ENCODE measurements at places on chromosomes 4 and X.

DNA sequence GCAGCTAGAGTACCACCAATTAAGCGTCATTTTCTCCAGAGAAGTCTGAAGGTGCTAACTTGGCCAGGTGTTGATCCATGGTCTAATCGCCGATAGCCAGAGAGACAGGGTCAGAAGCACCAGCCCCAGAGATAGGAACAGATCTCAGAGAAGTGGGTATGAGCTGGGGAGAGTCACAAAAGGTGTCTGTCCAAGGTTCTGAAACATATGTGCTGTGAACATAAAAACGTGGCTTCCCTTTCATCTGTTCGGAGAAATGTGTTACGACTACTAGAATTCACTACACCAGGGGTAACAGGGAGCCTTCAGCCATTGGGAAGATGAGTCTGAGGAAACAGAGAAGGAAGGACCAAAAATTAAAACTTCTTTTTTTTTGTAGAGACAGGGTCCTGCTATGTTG lies 91.3 kb downstream of the FBXL5 start:
- no peak for DNase-seq

DNA sequence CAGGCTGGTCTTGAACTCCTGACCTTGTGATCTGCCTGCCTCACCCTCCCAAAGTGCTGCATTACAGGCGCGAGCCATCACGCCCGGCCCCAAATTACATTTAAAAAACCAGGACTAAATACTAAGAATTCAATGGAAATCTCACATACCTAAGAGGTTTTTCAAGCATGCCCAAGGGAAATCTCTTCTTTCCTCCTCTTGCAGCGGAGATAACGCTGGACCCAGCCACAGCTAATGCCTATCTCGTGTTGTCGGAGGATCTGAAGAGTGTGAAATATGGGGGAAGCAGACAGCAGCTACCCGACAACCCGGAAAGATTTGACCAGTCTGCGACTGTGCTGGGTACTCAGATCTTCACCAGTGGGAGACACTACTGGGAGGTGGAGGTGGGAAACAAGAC lies 7.4 kb downstream of the TRIML1 start:
- no peak for DNase-seq

DNA sequence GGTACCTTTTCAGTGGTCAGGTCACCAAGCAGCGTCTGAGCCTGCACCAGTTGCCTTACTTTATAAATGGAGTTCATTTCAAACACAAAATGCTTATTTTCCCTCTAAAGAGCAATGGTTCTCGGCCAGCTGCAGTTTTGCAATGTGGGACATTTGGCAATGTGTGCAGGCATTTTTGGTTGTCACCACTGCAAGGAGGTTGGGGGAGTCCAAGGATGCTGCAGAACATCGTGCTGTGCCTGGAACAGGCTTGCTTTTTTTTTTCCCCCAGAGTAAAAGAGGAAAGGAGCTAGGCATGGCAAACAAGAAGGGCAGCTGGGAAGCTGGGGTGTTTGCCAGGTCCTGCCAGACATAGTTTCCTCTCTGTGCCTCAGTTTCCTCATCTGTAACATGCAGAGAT lies 115.6 kb downstream of the GPR143 start:
- no peak for DNase-seq

DNA sequence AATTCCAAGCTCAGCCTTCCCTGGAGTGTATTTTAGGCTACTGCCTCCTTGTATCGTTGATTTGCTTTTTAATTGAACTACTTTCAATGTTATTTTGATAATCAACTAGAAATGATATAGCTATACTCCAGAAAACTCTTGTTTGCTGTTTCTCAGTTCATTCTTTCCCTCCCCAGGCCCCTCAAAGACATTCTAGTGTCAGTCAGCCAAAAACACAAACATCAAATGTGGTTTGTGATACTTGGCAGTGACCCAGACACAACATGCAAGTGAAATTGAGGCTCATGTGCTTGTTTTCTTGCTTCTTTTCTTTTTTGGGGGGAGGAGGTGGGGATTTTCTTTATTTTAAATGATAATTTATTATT lies 7.6 kb downstream of the FAT4 start:
- DNase-seq: no peak

DNA sequence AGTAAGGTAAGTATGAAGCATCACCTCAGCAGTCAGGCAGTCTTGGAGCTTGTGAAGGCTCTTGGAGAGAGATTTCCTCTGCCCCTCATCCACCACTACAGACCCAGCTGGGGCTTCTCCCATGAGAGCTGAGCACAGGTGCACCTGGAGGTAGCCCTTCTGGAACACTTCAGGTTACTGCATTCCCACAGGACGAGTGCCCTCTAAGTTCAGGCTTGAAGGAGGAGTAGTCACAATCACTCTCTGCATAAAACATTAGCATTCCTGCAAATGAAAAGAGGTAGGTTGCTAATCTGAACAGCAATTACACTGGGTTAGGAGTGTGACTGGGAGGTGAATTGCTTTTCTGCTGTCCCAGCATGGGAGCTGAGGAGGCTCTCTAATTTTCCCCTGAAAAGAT lies 308.8 kb downstream of the TEX13C start:
- DNase-seq: no peak

- no peak for DNase-seq
Measured at GRCh38 chr4:114088481-114088880, 109.0 kb upstream of the ARSJ start.

DNA sequence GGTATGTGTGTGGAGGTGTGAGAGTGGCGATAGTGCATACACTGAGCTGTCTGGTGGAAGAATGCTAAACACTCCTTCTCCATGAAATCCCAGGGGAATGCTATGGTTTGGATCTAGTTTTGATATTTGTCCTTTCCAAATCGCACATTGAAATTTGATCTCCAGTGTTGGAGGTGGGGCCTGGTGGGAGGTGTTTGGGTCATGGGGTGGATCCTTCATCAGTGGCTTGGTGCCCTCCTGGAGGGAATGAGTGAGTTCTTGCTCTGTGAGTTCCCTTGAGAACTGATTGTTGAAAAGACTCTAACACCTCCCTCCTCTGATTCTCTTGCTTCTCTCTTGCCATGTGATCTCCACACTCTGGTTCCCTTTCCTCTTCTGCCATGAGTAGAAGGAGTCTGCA lies 114.1 kb upstream of the HHIP start:
- DNase-seq: no peak

DNA sequence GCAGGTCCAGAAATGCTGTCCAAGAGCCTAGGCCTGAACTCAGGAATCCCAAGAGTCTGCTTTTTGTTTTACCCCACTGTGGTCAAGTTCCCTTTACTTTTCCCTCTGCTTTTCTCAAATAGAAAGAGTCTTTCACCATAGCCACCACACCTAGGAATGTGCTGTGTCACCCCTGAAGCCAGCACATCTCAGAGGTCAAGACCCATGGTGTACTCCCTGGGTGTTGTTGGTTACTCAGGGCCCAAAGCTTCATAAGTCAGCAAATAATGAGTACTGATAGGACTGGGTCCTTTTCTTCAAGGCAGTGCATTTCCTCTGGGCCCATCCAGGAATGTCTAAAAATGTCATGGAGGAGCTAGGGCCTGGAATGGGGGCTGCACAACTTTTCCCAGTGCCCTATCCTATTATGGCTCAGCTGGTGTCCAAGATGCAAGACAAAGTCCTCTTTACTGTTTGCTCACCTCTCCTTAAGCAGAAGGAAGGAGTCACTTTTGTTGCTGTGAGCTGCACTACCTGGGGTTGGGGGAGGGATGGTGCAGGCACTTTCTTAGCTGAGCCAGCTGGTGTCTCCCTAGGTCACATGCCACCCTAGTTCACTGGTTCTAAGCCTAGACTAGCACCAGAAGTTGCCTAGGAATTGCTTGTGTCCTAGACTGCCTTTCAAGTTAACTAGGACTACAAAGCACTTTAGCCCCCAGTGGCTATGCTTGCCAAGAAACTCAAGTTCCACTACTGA lies 62.4 kb upstream of the RXFP1 start:
- DNase-seq: no peak

DNA sequence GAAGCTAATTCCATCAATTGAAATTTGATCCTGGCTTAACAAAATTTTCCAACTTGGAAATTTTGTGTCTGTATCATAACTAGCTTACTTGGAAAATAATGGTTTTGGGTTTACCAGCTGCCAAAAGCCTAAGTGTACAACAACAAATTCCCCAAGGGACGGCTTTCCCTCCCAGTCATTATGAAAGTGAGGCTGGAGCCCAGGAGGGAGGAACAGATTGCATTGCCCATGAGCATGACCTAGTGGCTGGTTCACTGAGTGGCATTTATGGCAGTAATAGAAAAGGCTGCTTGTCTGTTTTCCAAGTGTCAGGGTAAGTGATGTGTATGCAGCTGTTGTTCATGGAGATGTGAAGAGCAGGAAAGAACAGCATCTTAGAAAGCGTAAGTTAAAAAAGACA lies 70.8 kb upstream of the HHIP start:
- no peak for DNase-seq

- no peak for DNase-seq
Measured at GRCh38 chrX:111164728-111165127, 68.7 kb downstream of the PAK3 start.

- DNase-seq: no peak
Measured at GRCh38 chrX:34546366-34546765, 110.7 kb downstream of the TMEM47 start.

GRCh38 chrX:107626481-107626880 lies 1.8 kb upstream of the PRPS1 start:
- no peak for DNase-seq

GRCh38 chrX:7709845-7710244 lies 133.1 kb upstream of the VCX start:
- DNase-seq: no peak

- no peak for DNase-seq
Measured at GRCh38 chr4:120139392-120139791, 72.7 kb upstream of the MAD2L1 start.

GRCh38 chr4:122831515-122832196 lies 5.0 kb downstream of the FGF2 start:
- no peak for DNase-seq

GRCh38 chr4:57194068-57194611 lies 84.0 kb upstream of the IGFBP7 start:
- no peak for DNase-seq

DNA sequence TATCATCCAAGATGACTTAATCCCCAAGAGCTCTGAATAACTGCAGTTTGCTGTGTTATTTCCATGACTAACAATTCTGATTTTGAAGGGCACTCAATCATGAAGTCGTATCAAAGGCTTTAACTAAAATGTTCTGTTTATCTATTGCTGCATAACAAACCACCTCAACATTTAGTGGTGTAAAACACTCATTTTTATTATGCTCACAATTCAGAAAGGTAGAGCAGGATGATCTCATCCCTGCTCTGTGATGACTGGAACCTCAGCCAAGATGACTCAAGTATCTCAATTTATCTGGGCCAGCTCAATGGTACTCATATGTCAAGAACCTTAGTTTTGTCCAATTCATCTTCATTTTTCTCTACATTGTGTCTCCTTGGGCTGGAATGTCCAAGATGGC lies 451.1 kb downstream of the PPARGC1A start:
- DNase-seq: no peak

- no peak for DNase-seq
Measured at GRCh38 chr4:187613089-187613839, 382.3 kb upstream of the ZFP42 start.

GRCh38 chrX:136725441-136726104 lies 55.2 kb downstream of the ARHGEF6 start:
- no peak for DNase-seq

DNA sequence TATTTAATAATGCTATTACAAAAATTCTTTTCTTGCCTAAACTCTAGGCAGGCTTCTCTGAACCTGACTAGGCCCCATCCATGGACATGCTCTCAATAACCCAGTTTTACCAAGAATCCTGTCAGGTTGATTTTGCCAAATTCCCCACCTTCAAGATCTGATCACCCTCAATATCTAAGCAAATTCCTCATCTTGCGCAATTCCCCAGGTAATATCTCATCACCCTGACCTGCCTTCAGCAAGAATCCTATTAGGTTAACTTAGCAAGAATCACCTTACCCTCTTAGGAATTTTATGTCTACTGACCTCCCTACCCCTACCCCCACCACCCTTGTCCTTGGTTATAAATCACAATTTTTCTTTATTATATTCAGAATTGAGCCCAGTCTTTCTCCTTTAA lies 579.1 kb downstream of the C4orf33 start:
- no peak for DNase-seq

GRCh38 chrX:149961572-149961971 lies 23.3 kb upstream of the EOLA2 start:
- no peak for DNase-seq

GRCh38 chrX:151776936-151777335 lies 42.4 kb downstream of the CNGA2 start:
- DNase-seq: no peak

GRCh38 chr4:4912155-4912554 lies 52.7 kb downstream of the MSX1 start:
- no peak for DNase-seq

GRCh38 chr4:47390428-47391125 lies 72.9 kb downstream of the COMMD8 start:
- no peak for DNase-seq

GRCh38 chr4:25090516-25090915 lies 59.8 kb upstream of the LGI2 start:
- no peak for DNase-seq

DNA sequence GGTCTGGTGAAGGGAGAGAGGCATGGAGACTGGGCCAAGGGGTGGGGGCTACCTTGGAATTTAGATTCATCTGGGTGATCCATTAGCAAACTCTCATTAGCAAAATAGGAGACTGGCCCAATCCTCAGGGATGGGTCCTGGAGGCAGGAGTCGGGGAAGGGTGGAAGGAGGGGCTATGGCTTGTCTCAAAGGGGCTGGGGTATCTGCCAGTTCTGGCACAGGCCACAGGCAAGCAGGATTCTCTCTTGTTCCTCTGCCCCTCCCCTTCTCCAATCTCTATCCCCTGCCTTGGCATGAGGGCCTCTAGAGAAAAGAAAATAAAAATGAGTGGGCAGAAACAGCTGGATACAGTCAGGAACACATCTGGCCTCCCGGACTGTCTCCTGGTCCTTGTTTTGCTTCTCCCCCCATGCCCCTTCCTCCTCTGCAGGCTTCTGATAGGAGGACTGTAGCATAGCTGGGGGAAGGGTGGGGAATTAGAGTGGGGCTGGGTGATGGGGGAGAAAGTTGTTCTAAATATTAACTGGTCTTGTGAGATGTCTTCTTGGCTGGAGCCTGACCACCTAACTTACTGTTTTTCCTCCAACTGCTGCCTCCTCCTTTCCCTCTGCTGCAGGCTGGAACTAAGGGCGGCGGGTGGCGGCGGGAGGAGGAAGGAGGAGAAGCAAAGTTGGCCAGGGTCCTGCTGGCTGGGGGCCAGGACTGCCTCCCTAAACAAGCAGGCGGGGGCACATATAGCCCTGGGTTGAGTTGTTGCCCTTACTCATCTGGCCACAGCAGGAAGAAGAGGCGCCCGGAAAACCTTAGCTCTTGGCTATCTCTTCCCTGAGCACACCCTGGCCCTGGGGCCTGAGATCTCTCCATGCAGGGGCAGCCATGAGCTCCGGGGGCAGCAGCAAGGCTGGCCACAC lies 53.3 kb upstream of the LAS1L start:
- DNase-seq: no peak

GRCh38 chr4:151291485-151291884 lies 14.5 kb downstream of the PRSS48 start:
- no peak for DNase-seq

DNA sequence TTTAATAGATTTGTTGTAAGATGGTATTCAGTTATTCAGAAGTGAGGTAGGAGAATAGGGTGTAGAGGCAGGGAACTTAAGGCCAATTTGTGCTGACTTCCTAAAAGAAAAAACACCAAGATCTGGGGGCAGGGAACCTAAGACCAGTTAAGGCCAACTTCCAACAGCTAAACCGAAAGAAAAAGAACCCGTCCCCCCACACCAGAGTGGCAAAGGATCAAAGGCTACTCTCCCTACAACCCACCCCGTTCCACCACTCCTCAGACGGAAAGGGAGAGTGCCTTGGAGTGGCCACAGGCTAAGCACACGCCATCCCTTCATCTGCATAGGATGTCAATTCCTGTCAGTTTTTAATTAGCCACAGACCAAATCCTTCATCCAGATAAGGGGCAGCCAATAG lies 3.7 kb upstream of the ZNF718 start:
- no peak for DNase-seq

Measured in activated CD4-positive, alpha-beta T cell treated with anti-CD3 and anti-CD28 coated beads, Interleukin-2, amount 50 U/mL, for 1 hour (primary cell).